ENCODE measurements at places on chromosomes 16 and 17.

GRCh38 chr16:90033387-90033786 is 14.1 kb upstream of the DBNDD1 start:
- no peak for DNase-seq

DNA sequence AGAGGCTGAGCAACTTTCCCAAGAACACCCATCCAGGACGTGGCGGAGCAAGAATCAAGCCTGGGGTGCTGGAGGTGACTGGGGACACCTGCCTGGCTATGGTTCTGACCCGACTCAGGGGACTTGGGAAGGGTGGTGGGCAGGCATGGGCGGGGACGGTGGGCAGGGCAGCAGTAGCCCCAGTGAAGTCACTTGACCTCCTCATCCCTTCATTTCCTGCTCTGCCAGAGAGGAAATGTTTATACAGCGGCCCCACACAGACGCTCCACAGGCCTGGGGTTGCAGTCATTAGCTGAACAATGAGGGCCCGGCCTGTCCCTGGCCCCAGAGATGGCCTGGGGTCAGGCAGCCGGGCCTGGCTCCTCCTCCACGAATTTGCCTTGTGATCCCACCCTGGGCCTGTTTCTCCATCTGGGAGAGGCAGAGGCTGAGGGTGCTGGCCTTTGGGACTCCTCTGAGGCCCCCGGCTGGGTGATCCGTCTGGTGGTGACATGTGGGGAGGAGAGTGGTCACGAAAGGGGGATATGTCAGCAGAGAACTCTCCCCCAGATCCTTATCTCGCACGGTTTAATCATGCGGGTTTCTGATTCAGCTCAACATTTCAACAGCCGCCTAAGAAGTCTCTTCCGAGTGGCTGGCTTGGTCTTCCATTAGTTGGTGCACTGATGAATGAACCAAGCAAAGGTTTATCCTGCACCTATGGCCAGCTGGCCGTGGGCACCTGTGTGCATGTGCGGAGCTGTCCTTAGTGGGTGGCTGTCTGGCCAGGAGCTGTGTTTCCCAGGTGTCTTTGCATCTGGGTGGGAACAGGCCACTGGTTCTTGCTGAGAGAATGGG is 175.9 kb downstream of the IRF8 start:
- DNase-seq = no peak

GRCh38 chr17:77454242-77455095 is 313.7 kb downstream of the SEC14L1 start:
- no peak for DNase-seq

DNA sequence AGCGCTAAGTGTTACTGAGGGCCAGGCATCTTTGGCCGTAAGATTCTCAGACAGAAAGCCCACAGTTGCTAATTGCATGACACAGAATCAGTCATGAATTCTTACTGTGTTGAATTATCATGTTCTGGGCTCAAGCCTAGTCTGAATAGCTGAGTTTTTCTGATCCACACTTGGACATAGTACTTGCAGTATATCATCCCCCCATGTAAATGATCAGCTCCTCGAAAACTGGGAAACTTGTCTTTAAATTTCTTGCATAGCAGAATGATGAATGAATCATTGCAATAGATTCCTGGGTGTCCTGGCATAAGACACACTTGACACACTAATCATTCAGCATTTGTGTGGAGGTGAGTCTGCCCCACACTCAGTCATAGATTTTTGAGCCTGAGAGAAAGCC is 2.2 kb downstream of the MLYCD start:
- DNase-seq = no peak

GRCh38 chr16:48384520-48385252 is 527 bp downstream of the SIAH1 start:
- DNase-seq = no peak

DNA sequence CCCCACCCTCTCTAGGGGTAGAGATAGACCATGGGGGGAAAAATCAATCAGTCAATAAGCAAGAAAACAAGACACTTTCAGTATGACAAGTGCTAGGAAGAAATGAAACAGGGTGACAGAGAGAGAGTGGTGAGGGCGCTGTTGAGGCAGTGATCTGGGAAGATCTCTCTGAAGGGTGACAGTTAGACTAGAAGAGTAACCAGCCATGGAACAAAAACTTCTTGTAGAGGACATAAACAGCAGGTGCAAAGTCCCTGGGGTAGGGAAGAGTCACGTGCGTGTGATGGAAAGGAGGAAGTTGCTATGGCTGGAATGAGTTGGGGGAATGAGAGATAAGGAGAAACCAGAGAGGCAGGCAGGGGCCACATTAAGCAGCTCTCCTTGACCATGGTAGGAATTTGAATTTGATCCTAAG is 16.8 kb upstream of the EMP2 start:
- no peak for DNase-seq

DNA sequence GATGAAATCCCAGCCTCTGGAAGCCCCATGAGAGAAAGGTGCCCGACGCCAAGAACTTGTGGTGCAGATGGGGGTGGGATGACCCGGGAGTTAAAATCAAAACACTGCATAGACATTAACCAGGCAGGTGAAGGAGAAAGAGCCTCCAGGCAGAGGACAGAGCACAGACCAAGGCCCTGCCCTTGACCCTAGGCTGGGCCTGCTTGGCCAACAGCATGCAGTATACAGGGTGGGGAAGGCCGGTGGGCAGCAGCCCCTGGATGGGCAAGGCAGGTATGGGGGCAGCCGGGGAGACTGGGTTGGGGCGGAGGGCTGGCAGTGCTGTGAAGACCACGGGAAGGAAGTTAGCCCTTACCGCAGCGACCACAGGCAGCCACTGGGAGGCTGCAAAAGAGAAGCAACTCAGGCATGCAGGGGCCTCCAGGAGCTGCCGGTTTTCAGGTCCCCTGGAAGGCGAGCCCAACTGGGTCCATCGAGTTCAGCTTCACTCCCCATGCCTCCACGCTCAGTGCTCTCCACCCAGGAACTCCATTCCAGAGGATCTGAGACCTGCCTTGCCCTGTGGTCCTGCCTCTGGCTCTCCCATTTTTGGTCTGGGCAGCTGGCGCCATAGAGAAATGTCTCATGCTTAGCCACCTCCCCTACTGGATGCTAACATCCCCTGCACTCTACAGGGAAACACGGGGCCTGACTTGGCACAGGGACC is 81.2 kb downstream of the C16orf95 start:
- DNase-seq = no peak

- no peak for DNase-seq
Measured at GRCh38 chr16:64159976-64160375, 961.9 kb downstream of the CDH11 start.

DNA sequence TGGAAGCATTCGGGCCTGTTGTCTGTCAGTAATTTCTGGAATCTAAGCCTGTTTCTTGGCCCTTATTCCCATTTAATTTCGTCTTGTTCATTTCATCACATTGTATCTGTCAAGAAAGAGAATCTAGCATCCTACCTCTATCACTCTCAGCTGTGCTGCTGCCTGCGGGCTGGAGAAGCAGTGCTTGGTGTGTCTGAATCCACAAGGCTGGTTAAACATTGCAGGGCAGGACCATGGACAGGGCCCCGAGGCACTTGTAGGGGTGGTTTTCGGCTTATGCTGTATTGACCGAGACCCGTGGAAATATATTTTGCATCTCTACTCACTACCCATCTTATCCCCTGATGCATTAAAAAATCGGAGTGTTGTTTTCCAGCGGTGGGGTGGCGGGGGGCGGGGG is 3.1 kb downstream of the RAB11FIP4 start:
- DNase-seq = no peak

- no peak for DNase-seq
Measured at GRCh38 chr16:10851512-10851911, 25.5 kb upstream of the CIITA start.

DNA sequence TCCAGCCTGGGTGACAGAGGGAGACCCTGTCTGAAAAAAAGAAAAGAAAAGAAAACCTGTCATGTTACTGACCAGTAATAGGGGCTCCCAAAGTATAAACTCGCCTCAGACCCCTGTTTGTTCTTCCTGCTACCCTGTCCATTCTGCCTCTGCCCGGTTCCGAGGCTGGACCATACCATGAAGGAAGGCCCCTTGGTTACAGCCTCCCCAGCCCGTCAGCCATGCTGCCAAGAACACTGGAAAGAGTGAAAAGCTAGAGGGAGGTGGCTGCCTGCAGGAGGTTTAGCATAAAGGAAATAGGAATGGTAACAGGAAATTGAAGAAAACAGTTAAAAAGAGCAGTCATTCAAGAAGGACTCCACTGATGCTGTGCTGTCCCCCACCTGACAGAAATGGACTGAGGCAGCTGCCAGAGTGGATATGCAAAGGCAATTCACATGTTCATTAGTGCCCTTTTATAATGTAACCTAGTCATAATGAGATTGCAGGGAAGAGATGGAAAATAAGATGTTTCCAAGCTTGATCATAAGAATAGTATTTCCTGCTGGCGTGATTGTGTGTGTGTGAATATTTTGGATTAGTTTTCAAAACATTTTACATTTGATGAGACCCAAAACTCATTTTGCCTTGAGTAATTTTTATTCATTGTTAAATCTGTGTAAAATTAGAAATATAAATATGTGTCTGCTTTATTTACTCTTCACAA is 102.6 kb downstream of the GOSR1 start:
- DNase-seq = no peak

- DNase-seq = no peak
Measured at GRCh38 chr17:77191244-77191643, 50.5 kb downstream of the SEC14L1 start.

DNA sequence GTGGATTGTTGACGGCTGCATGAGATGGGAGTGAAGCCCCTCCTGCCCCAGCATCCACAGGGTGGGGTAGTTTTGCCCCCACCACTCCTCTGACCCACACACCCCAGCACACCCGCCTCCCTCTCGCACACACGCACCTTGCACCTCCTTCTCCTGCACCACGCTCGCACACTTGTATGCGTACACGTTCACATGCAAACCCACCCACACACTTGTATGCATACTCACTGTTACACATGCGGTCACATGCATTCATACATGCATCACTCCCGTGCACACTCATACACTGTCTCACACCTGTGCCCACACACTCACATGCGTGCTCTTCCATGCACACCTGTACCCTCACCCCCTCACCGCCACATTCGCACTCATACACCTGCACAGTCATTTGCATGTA is 70.5 kb upstream of the CIBAR2 start:
- DNase-seq = no peak

- DNase-seq = no peak
Measured at GRCh38 chr17:73043686-73044581, 48.6 kb downstream of the SLC39A11 start.

GRCh38 chr16:86763819-86764218 is 185.5 kb downstream of the FOXL1 start:
- DNase-seq = no peak

DNA sequence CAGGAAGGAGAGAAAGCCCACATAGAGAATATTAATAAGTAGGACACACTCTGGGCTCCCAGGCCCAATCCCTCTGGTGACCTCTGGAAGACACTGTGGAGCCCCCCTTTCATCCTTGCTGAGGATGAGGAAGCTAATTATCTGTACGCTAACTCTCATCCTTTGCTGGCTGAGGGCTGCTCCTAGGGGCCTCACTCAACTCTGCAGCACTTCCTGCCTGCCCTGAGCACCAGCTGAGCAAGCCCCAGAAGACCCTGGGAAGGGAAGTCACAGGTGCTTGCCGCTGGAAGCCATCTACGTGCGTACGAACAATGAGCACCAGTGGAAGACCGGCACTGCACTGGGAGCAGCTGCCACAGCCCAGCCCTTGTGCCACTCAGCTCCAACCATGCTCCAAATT is 145.8 kb upstream of the CDH5 start:
- DNase-seq = no peak

- no peak for DNase-seq
Measured at GRCh38 chr16:68961778-68962402, 118.6 kb downstream of the TANGO6 start.

- no peak for DNase-seq
Measured at GRCh38 chr16:6193718-6194117, 1096.1 kb upstream of the EEF2KMT start.

- DNase-seq = no peak
Measured at GRCh38 chr16:86075839-86076440, 177.0 kb downstream of the IRF8 start.

DNA sequence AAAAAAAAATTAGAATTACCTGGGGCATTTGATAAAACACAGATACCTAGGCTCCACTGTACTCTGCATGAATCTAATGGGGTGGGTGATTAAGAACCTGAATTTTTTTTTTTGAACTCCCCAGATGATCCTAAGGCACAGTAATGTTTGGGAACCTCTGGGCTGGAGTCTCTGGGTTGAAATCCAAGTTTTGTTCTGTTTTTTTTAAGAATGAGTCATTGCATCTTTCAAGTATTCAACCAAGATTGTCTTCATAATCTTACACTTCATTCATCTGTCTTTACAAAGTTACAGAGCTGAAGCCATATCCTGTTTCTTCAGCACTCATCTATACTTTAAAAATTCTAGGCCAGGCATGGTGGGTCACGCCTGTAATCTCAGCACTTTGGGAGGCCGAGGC is 52.6 kb downstream of the PIGL start:
- no peak for DNase-seq

DNA sequence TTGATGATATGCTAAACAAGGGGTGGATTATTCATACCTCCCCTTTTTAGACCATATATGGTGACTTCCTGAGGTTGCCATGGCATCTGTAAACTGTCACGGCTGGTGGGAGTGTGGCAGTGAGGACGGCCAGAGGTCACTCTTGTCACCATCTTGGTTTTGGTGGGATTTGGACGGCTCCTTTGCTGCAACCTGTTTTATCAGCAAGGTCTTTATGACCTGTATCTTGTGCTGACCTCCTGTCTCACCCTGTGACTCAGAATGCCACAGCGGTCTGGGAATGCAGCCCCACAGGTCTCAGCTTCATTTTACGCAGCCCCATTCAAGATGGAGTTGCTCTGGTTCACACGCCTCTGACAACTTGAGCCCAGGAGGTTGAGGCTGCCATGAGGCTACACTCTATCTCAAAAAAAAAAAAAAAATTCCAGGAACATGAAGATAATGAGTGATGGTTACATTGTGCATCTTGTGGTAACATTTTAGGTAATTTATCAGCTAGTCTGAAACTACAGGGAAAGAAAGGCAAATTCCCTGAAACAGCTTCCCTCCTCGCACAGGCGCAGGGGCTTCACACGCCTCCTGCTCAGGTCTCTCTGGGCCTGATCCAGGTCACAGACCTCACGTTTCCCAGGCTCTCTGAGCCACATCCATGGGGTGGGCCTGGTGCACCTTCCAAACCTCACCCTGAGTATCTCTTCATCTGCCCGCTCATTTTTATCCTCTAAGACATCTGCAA is 15.3 kb upstream of the UBE2I start:
- DNase-seq = no peak
